ENCODE measurements at places on chromosomes 2 and 18. TPM values are rescaled to one million over a fixed set of nuclear protein-coding genes. Genes with fewer than 3 reads are reported as not detected.

GRCh38 chr18:74163019-74163660, 14.8 kb downstream of the TIMM21 start:
- H3K4me1 ChIP-seq = no peaks in the 10 kb centered on the region
- H3K36me3 ChIP-seq = peaks cover 37% of the 10 kb centered on the region
- H3K27me3 ChIP-seq = no peaks in the 10 kb centered on the region
- H3K4me3 ChIP-seq = no peak overlapping the region

DNA sequence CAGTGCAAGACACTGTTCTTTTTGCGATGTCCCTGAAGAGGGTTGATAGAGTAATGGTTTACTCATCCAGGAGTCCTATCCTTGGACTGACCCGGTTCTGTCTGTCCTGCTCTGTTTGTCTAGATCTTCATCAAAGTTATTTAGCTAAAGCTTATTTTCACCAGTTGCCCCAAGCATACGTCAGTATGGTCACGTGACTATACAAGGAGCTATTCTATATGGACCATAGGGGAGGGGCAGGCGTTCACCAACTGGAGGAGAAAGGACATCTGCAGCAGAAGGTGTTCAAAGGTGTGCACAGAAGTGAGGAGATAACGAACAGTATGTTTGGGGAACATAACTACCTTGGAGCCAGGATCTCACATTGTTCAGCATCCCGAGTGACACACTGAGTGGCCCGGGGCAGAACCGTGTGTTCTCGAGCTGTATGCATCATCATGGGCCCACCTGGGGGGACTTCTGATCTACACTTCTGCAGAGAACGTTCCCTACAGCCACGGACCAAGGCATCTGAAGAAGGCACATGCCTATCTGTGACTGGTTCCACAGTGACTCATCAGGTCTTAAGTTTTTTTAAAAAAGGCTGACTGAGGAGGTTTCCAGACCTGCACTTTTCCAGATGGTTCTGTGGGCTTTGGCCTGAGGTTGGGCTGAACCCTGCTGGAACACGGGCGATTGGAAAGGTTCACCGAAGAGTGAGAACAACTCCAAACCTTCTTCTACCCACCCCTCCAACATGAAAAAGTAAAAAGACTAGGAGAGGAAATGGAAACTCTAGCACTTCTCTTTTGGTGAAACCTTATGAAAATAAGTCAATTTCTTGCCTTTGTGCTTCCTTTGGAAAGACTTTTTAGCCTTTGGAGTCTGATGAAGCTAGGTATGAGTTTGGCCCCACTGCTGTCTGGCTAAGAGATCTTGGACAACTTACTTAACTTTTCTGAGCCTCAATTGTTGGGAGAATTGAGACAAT, 68.6 kb upstream of the YWHAQ start:
- H3K27me3 ChIP-seq = no peaks in the 10 kb centered on the region
- H3K4me3 ChIP-seq = no peak overlapping the region
- H3K27ac ChIP-seq = peak overlapping the region; percentile 35
- H3K4me1 ChIP-seq = peaks cover 34% of the 10 kb centered on the region
- no peaks in the 10 kb centered on the region for H3K36me3 ChIP-seq

DNA sequence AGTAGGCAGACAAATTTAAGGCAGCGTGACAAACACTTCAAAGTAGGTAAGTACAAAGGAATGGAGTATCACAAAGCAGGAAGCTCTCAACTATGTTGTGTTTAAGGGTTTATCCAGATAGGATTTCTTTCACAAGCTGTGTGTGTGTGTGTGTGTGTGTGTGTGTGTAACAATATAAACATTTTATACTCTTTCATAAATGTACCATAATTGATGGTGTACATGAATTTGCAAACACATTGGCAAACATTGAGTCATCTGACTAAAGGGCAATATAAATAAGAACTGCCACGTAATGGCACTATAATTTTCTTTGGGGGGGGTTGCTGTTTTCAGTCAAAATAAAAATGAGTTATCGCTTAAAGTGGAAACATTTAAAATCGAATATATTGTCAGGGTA, 1004.4 kb upstream of the DDX18 start:
- DNase-seq = no peak
- no peak overlapping the region for H3K4me3 ChIP-seq
- H3K4me1 ChIP-seq = no peaks in the 10 kb centered on the region
- no peak overlapping the region for H3K27ac ChIP-seq

Gene UGT1A9
- not detected for total RNA-seq

Gene CIB4
- total RNA-seq = not detected

Gene ZBTB7C
- not detected for total RNA-seq
